ENCODE measurements at places on chromosomes 5 and 9.

GRCh38 chr5:375336-375920 lies 53.9 kb downstream of the AHRR start:
- DNase-seq = no peak

- no peak for DNase-seq
These were observed 104.6 kb downstream of the MTX3 start for GRCh38 chr5:79886456-79886855.

GRCh38 chr5:54363669-54364068 lies 53.3 kb upstream of the ARL15 start:
- DNase-seq = no peak

GRCh38 chr9:126676685-126677143 lies 63.0 kb downstream of the LMX1B start:
- no peak for DNase-seq

- DNase-seq = no peak
These were observed 1858.6 kb upstream of the CDH9 start for GRCh38 chr5:28896949-28897348.

DNA sequence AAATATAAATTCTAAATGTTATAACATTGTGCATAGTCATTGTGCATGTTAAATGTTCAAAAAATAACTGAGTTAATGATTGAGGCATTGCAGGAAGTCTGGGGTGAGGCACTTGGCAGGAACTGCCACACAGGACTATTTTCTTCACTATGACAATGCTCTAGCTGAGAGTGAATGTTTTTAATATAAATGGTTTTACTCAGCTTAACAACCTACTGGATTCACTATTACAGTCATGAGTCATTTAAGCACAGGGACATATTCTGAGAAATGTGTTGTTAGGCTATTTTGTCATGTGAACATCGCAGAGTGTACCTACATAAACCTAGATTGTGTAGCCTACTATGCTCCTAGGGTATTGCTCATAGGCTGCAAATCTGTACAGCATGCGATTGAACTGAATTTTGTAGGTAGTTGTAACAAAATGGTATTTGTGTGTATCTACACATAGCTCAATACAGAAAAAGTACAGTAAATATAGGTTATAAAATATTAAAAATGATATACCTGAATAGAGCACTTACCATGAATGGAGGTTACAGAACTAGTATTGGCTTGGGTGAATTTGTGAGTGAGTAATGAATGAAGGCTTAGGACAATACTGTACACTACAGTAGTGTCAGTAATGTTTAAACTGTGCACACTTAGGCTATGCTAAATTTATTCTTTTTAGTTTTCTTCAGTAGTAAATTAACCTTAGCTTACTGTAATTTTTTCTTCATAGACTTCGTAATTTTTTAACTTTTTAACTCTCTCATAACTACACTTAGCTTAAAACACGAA lies 346.1 kb upstream of the PTGER4 start:
- no peak for DNase-seq

DNA sequence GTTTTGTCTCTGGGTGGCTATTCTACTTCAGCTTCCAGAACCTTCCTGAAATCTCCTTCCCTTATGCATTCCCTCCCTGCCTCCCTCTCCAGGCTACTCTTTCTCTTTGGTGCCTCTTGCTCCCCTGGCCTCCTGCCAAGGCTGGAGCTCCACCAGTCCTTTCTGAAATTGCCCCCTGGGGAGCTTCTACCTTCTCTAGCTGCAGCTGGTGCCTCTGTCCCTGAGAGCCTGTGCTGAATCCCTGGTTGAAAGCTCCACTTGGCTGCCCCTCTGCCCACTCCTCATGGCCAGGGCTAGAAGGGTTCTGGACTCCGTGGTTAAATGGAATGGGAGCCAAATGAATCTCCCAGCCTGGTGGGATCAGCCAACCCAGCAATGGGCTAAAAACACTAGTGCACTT lies 80.1 kb downstream of the COL15A1 start:
- no peak for DNase-seq

- no peak for DNase-seq
These were observed 299.4 kb downstream of the COX7C start for GRCh38 chr5:86917117-86917579.
